ENCODE measurements at places on chromosomes 1 and 21.

- no peak for DNase-seq
Measured at GRCh38 chr1:46019348-46019747, 113.1 kb downstream of the PIK3R3 start.

DNA sequence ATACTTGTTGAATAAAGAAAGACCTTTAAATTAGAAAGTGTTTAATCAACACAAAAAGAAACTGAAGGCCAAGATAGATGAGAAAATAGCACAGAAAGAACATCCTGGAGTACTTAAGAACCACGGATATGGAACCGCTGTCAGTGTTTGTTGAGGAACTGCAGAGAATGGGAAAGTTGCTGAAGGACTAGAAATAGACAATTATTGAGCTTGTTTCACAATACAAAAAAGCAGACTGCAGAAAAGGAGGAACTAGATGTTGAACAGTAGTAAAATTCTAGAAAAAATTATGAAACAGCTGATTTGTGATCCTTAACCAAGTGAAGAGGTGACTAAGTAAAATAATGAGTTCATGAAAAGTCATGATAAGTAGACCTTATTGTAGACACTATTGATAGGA, 29.7 kb downstream of the MYSM1 start:
- DNase-seq = no peak

DNA sequence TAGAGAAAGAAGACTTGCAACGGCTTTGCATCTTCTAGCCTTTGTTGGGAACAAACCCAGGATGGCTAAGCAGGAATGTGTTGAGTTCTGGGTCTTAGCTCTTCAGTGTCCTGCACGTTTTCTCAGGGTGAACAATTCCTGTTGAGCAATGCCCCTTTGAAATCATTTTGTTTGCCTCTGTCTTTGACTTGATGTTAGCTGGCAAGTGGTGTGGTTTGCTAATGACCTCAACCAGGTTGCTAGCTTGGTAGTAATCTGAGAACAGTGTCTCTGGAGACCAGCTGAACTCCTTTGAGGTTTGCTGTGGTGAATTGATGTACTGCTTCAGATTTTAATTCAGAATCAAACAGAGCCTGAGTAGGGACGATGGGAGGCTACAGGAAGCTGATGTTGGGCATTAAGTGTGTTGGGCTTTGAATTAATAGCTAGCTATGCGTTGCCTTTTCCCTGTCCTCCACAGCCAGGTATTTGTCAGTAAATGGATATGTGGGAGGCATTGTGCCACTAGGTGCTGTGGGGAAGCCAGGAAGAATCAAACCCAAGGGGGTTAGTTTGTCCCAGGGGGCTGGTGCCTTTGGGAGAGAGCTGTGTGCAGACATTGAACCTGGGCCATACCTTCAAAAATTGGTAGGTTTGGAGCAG, 23.3 kb upstream of the SRSF10 start:
- no peak for DNase-seq

GRCh38 chr21:25558123-25558522, 49.2 kb downstream of the MRPL39 start:
- DNase-seq = no peak

DNA sequence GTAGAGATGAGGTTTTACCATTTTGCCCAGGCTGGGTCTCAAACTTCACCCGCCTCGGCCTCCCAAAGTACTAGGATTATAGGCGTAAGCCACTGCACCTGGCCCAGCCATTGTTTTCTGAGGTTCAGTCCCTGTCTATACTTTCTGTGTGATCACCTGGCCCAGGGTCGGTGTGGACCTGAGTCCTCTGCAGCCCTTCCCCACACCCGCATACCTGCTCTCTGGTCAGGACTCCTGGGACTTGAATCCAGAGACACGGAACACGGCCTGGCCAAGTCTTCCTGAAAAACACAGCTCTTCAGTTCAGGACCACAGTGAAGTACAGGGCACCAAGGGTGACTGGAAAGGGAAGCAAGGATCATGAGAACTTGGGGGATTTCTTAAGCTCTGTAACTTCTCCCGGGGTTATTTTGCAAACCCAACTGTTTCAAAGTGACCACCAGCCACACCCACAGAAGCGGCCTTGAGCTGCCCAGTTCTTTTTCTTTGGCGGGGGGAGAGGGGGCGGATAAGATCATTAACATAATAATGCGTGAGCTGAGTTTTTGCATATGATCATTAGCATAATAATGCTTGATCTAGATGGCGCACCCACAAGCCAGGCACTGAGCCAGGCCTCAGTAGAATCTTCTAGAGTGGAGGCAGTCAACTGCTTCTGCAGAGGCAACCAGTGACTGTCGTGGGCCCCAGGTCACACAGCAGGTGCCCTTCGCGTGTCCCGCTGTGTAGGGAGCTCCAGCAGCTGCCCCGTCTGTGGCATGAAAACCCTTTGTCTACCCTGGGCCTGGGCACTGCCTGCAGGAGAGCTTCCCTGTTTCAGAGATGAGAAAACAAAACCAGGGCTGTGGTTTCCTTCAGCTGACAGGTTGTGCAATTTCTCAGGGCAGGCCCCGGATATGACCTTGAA, 1.7 kb upstream of the NADK start:
- DNase-seq = no peak

DNA sequence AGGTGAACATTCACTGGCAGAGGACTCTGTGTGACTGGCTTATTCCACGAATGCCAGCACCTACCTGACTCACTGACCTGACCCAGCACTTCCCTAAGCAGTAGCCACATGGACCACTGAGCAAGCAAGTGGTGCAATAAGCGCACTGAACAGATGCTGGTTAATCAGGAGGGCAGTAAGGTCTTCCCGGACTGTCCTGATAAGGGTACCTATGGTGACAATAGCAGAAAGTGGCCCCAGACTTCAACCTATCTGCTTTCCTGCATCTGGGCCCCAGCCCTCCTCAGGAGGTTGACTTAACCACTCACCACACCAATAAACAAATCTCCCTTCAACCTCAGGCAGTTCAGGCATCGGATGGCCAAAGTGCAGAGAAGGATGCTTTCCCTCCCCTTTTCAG, 65.7 kb downstream of the SETD4 start:
- DNase-seq = no peak

DNA sequence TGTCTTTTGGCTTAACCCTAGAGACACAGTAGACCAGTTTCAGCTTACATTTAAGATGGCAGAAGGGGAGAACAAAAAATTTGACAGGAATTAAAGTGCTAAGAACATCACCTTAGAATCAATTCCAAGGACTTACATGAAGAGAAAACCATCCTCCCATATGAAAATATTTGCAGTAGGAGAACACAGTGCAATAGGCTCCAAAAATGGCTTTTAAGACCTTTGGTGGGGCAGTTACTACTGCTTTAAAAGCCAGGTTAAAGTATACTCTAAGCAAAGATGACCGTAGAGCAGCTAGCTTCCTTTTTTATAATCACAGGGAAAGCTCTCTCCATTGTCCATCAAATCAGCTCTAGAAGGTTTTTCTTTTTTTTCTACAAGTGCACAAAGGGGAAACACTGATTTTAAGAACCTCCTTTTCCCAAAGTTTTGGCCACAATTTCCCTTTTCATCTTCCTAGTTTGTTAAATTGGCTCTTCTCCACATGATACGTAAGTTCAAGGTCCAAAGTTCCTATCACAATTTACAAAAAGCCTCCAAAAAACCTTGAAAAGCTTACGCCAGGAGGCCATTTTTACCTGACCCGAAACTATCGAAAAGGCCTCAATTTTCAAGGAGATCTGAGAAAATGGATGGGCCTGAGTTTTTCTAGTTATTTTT, 3.3 kb downstream of the TXNIP start:
- no peak for DNase-seq
